ENCODE measurements at places on chromosomes 5 and 9.

DNA sequence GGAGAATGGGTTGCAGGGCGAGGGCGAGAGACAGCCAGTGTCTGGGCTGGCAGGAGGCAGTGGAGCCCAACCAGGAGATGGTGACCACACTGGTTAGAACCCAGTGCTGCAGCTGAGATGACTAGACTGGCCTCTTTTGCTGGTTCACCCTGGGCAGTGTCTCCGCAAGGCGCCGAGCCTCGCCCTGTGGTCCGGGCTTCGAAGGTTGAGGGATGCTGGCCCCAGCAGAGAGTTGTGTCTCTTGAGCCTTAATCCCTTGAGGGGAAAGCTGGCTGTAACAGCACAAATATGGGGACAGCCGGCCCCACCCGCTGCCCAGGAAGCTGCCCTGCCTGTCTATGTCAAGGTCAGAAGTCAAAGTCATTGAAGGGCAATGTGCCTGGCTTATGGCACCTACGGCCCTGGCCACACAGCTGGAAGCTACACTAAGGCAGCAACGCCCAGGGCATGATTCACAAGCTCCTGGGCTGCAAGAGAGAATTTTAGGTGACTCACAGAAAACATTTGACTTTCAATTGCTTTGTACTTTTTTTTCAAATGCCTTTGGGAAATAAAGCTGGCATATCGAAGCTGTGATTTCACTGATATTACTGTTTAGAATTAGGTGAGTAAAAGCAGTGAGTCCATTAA, 33.3 kb downstream of the NKX2-5 start:
- peak; percentile 58 for DNase-seq

DNA sequence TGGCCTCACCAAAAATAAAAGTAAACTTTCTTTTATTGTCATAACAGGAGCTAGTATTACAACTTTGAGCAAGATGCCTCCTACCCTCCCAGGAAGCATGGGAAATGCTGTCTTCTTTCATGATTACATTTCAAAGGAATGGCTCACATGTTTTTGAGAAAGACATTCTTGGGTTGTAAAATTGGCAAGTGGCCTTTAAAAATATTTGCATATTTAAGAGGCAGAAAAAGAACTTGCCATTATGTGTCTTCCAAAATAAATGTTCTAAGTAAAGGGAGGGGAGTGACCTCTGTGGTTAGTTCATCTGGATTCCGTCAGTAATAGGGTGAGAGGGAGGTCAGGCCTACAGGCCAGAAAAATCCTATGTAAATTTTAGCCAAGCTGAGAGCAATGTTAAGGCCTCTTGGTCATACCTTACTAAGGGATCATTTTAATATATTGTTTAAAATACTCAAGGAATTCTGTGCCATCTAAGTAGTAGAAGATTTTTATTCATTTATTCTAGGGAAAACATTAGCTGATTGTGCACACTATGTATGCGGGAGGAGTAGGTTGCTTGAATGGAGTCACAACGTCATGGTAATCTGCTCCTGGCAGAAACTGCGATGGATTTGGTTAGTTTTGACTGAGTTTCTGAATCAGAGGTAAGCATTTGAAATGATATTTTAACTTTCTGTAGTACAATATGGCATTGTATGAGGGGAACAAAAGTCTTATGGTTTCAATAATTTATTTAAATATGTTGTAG, 1485.7 kb upstream of the CDH9 start:
- peak; percentile 96 for DNase-seq

DNA sequence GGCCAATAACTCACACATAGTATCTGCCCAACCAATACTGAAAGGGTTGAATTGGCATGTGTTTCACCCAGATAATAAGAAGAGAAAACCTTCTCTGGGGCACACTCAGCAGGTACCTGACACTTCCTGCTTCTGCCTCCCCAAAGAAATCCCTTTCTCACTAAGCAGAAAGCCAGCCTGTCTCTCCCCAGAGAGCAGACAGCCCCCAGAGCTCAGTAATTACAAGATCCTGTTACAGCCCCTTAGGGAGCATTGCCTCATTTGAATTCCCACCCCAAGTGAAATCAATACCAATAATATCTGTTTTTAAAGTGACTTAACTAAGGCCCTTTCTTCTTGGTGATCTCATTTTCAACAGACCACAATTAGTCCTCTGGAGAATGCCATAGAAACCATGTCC, 38.5 kb upstream of the FOXI1 start:
- DNase-seq, result no peak

DNA sequence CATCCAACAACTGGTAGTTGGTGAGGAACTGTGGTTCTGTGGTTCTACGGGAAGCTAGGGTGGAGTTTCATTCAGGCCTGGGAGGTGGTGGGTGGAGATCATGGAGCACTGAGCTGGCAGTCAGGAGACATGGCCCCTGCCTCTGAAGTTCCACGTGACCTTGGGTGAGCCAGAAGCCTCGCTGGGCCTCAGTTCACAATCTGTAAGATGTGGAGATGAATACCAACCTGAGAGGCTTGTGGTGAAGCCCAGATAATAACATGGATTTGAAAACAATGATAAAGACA, 177.9 kb downstream of the MACROH2A1 start:
- no peak for DNase-seq

- DNase-seq, result no peak
Measured at GRCh38 chr9:23677446-23677845, 148.6 kb downstream of the ELAVL2 start.

DNA sequence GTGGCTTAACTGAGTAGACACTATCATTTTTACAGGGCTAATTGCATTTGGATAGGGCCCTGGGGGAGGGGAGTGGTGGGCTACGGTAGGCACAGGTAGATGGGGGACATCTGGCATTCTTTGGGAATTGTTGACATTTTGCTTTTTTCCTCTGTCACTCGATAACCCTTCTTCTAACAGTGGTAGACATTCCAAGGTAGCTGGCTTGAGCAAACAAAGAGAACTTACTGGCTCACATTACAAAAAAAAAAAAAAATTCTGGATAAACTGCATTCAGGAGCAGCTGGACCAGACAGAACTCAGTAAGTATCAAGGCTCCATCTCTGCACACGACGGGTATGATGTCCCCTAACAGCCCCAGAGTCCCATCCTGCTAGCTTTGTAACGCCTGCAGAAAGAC, 585.2 kb downstream of the ZNF608 start:
- DNase-seq, result no peak

GRCh38 chr9:3719286-3719685, 193.5 kb upstream of the RFX3 start:
- DNase-seq, result no peak

- no peak for DNase-seq
Measured at GRCh38 chr5:161889971-161890370, 42.1 kb downstream of the GABRA1 start.

Data from fibroblast of skin of right quadriceps (primary cell).